ENCODE measurements at places on chromosomes 13 and 19.

DNA sequence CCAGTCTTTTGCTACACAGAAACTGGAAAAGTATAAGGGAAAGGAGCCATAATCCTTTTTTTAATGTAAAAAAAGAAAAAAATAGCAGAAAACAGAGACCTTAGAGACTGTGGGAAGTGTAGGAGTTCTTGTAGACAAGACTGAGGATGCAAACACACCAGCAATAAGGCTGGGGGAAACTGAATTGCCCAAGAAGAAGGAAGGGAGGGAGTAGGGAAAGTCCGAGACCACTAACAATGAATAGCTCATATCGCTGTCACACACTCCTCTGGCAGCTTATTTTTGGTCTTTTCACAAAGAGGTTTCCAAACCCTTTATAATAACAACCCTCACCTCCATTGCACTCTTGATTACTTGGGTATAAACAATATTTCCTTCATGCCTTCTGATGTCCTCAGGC is 952.0 kb downstream of the SLITRK5 start:
- DNase-seq, result no peak

GRCh38 chr13:105395041-105395440 is 1140.4 kb downstream of the EFNB2 start:
- no peak for DNase-seq

GRCh38 chr19:10005632-10006334 is 4.5 kb downstream of the COL5A3 start:
- peak; percentile 59 for DNase-seq

- DNase-seq, result no peak
Observed at GRCh38 chr13:100382785-100383184, 205.8 kb downstream of the GGACT start.

- no peak for DNase-seq
Observed at GRCh38 chr13:75861786-75862185, 225.7 kb downstream of the LMO7 start.

Data from activated CD8-positive, alpha-beta memory T cell treated with anti-CD3 and anti-CD28 coated beads for 24 hours (primary cell).